Fibroblast of skin of scalp (primary cell): ENCODE measurements at places on chromosomes 2 and 18.
A peak's percentile ranks its signal among the peaks of the same experiment; 100 is the strongest.

DNA sequence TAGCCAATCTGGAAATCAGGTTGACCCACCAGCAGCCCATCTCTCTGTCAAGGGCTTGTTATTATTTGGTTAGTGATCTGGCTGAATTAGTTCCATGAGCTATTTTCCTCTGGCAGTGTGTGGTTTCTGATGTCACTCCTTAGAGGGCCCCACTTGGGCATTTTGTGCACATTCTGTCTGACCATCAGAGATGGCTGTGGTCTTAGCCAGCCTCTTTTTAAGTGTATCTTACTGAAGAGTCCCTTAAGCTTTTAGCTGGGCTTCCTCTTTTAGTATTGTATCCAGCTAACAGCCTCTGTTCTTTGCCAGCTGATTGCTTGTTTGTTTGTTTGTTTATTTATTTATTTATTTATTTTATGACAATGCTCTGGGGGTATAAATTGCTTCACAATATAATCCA is 951.1 kb upstream of the CNTNAP5 start:
- DNase-seq: no peak

- DNase-seq: no peak
These were observed 143.3 kb upstream of the ZEB2 start for GRCh38 chr2:144663207-144663606.

GRCh38 chr2:128451084-128452023 is 132.7 kb upstream of the HS6ST1 start:
- DNase-seq: no peak

- peak; percentile 21 for DNase-seq
These were observed 160.2 kb downstream of the FBXO15 start for GRCh38 chr18:73987247-73987980.

- peak; percentile 62 for DNase-seq
These were observed 313.8 kb downstream of the PDE11A start for GRCh38 chr2:177758591-177759371.

DNA sequence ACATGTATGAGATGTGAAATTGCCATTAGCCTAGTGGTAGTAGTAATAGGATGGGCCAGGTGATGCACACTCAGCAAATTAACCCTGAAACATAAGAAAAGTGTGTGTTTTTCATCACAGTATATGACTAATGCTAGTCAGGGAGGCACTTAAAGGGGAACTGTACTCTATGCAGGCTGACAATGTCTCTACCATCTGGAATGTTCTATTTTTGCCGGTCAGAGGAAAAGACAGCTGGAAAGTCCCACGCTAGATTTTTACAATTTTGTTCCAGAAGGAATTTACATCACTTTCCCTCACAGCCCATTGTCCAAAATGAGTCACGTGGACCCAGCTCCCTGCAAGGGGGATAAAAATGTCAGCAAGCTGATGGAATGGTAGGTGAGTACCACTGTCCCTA is 746.3 kb upstream of the CHAC2 start:
- peak; percentile 68 for DNase-seq

DNA sequence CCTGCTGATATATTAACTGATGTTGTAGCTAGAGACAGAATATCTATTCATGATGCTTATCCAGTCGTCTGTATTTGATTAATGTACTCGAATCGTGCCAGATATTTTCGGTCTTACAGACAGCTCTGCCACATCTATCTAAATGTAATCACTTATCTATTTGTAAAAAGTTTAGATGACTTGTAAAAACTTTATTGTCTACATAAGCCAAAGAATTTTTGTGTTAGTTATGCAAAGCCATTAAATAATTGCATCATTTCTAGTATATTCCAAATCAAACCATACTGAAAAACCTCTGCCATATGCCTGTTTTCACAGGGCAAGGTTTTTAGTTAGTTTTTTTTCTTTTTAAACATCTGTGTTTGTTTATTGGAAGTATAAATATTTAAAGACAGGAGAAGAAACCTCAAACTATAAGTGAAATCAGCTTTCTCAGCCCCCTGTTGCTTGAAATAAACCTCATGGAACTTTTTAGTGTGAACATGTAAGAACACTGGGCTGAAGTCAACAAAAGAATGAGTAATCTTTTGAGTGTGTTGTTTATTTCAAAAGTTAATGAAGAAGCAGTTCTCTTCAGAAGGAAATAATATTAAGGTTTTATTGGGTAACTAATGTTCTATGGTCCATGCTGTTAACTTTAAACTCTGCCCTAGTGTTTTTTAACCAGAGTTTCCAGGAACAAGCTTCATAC is 657.6 kb upstream of the SYT4 start:
- peak; percentile 70 for DNase-seq

GRCh38 chr18:79554945-79555645 is 124.5 kb upstream of the CTDP1 start:
- DNase-seq: no peak

GRCh38 chr2:85133751-85134254 is 611 bp downstream of the TCF7L1 start:
- DNase-seq: no peak
